ENCODE measurements at places on chromosomes 1 and 21.

GRCh38 chr21:34558166-34558565, 46.2 kb upstream of the KCNE1 start:
- no peak for DNase-seq

- no peak for DNase-seq
Observed at GRCh38 chr1:161153176-161153575, 602 bp upstream of the UFC1 start.

GRCh38 chr1:156908541-156908940, 11.9 kb upstream of the LRRC71 start:
- DNase-seq = no peak

DNA sequence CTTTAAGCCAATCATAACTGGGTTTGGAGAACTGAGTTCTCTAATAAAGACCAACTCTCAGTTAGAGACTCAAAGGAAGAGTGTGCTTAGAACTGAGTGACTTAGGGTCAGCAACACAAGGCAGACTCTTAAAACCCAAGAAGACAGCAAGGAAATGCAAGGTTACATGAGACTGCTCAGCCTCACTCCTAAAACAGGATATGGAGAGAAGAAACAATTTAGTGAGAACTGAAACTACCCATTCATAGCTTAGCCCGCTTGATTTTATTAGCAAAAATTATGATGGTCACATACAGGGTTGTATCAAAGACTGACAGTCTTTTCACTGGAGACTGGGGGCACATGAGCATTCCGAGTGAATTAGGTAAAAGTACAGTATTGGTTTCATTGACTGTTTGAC, 78.9 kb upstream of the DMRTA2 start:
- DNase-seq = no peak

DNA sequence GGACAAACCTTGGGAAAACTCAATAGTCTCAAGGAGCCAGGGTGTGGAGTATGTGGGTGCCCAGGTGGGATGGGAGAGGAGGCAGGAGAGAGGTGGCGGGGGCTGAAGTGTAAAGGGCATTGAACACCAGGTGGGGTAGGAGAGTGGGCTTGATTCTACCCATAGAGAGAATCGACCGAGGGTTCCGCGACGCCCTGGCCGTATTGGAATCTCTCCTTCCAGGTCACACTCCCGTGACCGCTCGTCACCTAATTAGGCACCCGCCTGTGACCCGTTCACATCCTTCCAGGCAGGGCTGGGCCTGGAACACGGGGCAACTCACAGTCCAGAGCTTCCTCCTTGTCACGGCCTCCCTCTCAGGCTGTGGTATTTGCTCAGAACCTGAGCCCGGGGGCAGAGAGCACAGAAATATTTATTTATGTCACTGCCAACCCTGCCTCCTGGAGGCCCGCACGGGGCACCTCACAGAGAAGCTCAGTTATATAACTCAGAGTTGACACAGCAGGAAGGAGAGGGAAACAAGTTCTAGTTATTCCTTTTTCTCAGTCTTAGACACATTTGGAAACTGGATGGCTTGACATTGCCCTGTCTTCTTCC, 12.0 kb downstream of the NCMAP start:
- DNase-seq = no peak

DNA sequence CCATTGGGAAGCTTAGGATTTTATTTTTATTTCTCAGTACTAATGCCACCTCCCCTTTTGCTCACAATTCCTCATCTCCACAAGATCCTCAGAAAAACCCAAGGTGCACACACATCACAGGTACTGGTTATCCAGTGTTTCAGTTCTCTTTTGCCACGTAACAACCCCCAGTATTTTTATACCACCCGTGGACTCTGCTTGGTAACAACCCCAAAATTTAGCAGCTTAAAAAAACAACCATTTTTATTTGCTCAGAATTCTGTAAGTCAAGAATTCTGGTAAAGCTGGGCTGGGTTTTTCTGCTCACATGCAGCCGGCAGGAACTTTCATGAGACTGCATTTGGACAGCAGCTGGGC, 180.0 kb downstream of the KAZN start:
- DNase-seq = no peak

DNA sequence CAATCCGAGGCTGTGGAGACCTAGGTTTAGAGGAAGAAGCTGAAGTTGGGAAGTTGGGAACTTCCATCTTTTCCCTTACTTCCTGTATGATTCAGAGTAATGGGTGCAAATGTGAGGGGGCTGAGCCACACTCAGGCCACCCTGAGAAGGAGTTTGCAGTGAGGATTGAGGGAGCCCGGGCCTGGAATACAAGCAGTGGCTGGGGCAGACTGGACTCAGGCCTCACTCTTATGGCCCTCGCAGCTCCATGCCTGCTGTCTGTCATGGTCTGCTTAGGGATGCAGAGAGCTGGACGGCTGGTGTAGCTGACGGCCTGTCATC, 73.7 kb upstream of the RAB4A start:
- DNase-seq = peak; percentile 8

GRCh38 chr1:68384321-68384813, 65.4 kb downstream of the RPE65 start:
- DNase-seq = peak; percentile 100

DNA sequence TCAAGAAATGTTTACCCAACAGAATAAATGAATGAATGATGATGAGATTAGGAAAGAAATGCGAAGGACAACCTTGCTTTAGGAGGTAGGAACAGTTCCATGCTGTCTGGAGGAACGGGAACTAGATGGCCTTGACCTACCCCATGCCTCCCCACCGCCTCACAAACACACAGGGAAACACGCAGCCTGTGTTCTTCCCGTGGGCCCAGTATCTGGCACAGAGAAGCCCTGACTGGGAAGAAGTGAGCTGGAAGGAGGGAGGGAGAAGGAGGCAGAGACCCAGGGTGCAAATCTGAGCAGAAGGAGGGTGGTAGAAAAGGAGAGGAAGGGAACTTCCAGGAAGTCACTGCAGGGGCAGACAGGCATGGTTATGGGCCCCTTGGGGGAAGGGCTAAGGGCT, 3.5 kb upstream of the ADORA1 start:
- no peak for DNase-seq

GRCh38 chr1:217311766-217312165, 319.1 kb downstream of the GPATCH2 start:
- peak; percentile 17 for DNase-seq

GRCh38 chr1:65372557-65372956, 47.9 kb upstream of the LEPR start:
- peak; percentile 13 for DNase-seq

- DNase-seq = peak; percentile 82
Observed at GRCh38 chr1:222994511-222995235, 148.4 kb downstream of the TLR5 start.

- no peak for DNase-seq
Observed at GRCh38 chr1:232629250-232630046, 485 bp downstream of the SIPA1L2 start.

DNA sequence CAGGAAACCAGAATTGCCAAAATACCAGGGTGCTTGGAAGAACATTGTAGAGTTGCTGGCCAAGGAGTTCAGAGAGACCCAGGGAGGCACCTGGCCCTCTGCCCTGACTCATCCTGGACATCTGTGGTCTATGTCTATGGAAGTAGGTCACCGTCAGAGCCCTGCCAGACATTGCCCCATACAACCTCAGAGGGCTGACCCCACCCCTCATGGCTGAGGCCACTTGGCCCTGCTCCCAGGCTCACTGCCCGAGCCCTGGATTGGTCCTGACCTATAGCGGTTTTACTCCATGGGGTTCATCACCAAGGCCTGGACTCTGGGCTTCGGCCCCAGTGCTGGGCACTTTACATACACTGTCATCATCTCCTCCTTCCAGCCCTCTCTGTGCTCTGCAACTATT, 233.1 kb downstream of the PTPRU start:
- peak; percentile 12 for DNase-seq

DNA sequence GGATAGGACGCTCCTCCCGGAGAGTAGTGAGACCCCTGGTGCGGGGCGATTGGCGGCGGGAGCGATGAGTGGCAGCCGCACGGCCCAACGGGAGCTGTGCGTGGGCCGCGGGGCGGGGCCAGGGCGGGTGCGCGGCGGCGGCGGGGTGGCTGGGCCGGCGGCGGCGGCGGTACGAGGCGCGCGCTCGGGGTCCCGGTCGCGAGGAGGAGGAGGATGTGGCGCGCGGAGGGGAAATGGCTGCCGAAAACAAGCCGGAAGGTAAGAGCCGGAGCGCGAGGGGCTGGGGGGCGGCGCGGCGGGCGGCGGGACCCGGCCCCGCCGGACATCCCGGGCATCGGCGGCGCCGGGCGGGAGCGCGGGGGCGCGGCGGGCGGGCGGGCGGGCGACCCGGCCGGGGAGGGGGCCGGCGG, at the start of gene CAMTA1:
Gene CAMTA1, plus strand, starts transcription at position 137 of the 410 bp plus-strand sequence. Its CDS starts 77 bp downstream, at position 214.
- DNase-seq = no peak

DNA sequence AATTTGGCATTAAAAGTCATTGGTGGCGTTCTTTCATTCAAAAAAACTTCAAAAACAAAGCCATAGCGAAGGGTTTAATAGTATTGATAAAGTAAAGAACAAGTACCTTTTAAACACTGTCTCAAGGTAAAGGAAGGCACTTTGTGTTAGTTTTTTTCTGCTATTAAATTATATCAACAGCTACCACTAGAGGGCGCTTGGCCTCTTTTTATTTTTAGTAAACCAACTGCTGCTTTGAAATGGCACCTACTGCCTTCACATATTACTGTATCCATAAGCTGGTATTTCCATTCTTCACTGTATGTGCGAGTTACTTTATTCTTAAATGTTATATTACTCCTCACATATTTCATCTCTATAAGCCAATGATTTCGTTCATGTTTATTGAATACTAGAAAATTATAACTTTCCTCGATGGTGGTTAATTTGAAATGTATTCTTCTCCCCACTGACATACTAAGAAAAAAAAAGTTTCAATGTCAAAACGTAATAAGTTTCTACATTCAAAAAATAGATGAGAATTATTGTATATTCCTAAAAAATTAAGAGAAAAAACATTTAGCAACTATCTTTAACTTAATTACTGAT, 125.7 kb upstream of the CXADR start:
- peak; percentile 60 for DNase-seq

DNA sequence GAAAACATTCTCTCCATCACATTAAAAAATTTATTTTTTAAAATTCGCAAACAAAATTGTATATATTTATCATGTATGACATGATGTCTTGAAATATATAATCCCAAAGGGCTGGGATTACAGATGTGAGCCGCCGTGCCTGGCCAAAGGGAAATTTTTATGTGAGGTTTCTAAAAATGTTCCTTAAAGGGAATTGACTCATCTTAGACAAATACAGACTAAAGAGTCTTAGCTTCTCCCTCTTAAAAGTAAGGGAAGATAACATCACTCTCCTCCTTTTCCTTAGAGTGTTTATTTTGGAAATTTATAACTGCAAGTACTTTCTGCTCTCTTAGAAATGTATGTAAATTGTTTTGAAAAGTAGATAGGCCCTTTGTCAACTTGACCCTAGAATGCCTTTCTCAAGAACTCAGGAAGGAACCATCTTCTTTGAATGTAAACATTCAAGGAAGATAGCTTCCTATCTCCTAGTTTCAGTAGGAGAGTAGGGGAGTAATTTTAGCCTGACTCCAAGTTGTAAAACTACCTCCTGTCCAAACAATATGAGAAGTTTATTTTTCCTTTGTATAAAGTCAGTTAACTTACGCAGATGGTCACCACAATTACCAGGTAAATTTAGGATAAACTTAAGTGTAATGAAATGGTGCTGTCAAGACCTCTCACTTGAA, 59.5 kb downstream of the C21orf91 start:
- no peak for DNase-seq

DNA sequence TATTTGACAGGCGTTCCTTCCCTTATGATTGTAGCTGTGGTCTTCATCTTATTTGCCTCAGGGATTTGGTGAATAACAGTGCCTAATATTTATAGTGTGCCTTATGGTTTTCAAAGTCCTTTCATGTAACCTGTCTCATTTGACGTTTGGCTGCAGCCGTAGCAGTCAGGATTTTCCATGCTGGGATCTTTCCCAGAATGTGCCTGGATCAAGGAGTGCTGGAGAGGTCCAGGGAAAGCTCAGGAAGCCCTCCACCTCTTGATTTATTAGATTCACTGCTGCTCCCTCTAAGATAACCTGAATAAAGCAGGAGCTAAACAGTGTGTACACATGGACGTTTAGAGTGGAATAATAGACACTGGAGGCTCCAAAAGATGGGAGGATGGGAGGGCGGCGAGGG, 5.2 kb downstream of the C1orf21 start:
- no peak for DNase-seq

DNA sequence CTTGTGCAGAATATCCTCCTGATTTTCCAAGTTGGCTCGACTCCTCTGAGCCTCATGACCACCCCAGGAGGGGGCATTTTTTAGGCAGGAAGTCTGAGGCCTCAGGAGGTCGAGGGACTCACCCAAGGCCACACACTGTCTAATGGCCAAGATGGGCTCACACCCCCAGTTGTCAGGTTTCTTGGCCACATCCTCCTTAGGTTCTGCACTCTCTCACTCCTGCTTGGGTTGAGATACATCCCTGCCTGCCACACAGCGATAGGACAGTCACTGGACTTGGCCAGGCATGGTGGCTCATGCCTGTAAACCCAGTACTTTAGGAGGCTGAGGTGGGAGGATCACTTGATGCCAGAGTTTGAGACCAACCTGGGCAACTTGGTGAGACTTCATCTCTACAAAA, 4.6 kb downstream of the CA6 start:
- no peak for DNase-seq

- no peak for DNase-seq
Observed at GRCh38 chr1:154899041-154899440, 29.0 kb upstream of the KCNN3 start.

GRCh38 chr1:14055442-14056223, 355.6 kb downstream of the PRDM2 start:
- no peak for DNase-seq

GRCh38 chr21:43805275-43805800, 16.0 kb downstream of the RRP1 start:
- no peak for DNase-seq

DNA sequence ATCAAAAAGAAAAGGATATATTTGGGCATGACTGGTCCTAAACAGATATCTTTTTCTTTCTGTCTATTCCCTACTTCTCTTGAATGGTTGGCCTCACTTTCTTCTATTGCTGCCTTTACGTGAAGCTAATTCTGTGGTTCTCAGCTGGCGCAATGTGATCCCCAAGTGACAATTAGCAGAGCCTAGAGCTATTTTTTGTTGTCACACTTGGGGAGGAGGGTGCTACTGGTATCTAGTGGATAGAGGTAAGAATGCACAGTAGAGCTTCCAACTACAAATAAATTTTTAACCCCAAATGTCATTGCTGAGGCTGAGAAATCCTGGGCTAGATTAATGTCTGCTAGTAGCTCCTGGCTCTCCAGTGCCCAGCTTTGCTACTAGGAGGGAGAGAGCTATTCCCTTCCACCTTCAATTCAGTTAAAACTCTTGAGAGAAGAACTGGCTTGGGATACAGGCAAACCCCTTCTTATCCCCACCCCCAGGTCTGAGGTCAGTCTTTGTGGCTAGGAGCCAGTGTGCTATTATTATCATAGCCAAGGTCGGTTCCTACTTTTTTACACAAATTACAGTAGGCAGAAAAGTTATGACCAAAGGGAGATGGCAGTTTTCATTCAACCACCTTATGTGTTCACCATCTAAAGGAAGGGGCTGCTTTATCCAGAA, 102.1 kb downstream of the SNX7 start:
- DNase-seq = no peak

- no peak for DNase-seq
Observed at GRCh38 chr1:39670689-39671088, 1.2 kb downstream of the NT5C1A start.

- DNase-seq = no peak
Observed at GRCh38 chr1:3233551-3233950, 164.5 kb downstream of the PRDM16 start.
